ENCODE measurements at places on chromosomes 1 and 21.
A peak's percentile ranks its signal among the peaks of the same experiment; 100 is the strongest.

DNA sequence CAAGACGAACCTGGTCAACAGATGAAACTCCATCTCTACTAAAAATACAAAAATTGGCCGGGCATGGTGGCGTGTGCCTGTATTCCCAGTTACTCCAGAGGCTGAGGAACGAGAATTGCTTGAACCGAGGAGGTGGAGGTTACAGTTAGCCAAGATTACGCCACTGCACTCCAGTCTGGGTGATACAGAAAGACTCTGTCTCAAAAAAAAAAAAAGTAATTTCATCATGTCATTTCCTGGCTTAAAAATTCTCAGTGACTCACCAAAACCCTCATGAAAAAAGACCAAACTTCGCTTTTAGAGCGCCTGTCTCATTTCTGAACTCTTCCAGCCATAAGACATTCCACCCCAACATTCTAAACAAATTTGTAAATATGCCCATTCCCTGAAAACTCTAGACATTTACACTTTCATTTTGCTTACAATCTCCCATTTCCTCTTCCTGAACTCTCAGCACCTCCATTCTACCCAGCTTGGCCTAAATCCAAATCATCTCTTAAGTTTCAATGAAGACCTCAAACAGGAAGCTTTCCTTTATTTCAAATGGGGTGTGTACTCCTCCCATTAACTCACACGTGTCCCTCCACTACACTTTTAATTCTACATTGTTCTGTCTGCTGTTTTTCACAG, 50.5 kb upstream of the PRRC2C start:
- DNase-seq = peak; percentile 59

DNA sequence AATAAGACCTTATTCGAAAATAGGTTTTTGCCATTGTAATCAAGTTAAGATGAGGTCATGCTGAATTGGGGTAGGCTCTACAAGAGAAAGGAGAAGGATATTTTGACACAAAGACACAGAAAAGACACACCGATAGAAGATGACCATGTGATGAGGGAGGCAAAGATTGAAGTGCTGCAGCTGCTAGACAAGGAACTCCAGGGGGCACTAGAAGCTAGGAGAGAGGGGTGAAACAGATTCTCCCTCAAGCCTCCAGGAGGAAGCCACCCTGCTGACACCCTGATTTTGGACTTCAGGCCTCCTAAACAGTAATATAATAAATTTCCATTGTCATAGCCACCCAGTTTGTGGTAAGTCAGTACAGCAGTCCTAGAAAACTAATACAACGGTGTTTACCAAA, 506.8 kb upstream of the CAMK1G start:
- DNase-seq = peak; percentile 18

DNA sequence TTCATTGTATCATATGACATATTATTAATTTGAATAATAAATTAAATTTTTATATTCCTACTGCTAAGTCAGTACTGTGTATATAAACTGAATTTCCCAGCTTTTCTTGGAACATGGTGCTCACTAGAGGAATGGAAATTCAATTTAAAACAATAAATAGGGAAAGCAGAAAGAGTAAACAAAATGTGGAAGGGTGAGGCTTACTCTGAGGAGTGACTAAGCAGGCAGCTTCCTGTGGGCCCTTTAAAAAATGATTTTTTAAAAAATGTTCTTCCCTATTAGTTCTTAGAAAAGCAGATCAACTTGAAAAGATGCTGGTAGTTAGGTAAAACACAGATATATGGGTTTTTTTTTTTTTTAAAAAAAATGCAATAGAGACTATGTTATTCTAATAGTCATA, 49.5 kb upstream of the S1PR1 start:
- no peak for DNase-seq

- DNase-seq = no peak
Observed at GRCh38 chr1:156248323-156248683, 447 bp upstream of the PAQR6 start.

- DNase-seq = no peak
Observed at GRCh38 chr21:41367945-41368734, 6.3 kb downstream of the MX2 start.

DNA sequence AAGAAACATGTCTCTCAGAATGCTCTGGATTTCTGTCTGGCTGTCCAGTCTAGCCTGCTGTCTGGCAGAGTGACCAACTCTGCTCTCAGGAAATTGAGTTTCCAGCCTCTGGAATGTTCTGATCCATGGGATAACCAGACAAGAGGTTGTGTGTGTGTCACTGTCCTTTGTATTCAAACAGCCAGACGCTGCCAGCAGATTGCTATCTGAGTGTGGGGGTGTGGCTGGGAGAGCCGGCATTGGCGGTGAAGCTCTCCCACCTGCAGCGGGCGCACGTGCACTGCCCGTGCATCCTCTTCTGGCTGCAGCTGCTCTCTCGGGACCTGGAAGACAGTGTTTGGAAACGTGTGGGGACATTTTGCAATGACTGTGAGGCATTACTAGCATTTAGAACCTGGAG, 26.1 kb downstream of the PKP1 start:
- DNase-seq = peak; percentile 99

- DNase-seq = no peak
Observed at GRCh38 chr1:226772446-226773139, 33.5 kb upstream of the ITPKB start.

- DNase-seq = no peak
Observed at GRCh38 chr1:237556911-237557310, 333.8 kb downstream of the ZP4 start.

- no peak for DNase-seq
Observed at GRCh38 chr1:229445828-229446227, 11.9 kb upstream of the ACTA1 start.

- DNase-seq = no peak
Observed at GRCh38 chr1:198267921-198268320, 111.1 kb downstream of the NEK7 start.

Data from trophoblast cell (in vitro differentiated cells and primary cell).